ENCODE measurements at places on chromosomes 16 and 17.

- no peak for DNase-seq
- no peak overlapping the region for H3K4me3 ChIP-seq
- no peaks in the 10 kb centered on the region for H3K36me3 ChIP-seq
- no peaks in the 10 kb centered on the region for H3K27me3 ChIP-seq
- H3K4me1 ChIP-seq: no peaks in the 10 kb centered on the region
These were observed 18.5 kb upstream of the CPD start for GRCh38 chr17:30360086-30360808.

DNA sequence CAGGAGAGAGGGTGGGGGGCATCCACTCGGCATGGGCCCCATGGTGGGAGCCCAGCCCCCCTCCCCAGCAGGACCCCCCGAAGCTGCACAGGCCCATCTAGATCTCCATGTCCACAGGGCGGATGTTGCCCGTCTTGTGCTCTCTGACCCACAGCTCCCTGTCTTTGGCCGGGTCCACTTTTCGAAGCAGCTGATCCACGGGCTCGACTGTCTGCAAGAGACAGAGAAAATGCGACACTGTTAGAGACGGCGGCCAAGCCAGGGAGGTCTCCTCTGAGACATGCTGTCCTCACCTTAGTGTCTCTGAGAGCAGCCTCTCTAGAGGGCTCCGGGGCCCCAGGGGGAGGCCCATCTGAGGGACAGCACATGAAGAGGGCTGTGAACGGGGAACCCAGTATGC lies 12.1 kb upstream of the RCVRN start:
- H3K4me1 ChIP-seq: no peaks in the 10 kb centered on the region
- no peak overlapping the region for H3K27ac ChIP-seq
- H3K4me3 ChIP-seq: no peak overlapping the region
- no peaks in the 10 kb centered on the region for H3K27me3 ChIP-seq
- H3K36me3 ChIP-seq: no peaks in the 10 kb centered on the region

DNA sequence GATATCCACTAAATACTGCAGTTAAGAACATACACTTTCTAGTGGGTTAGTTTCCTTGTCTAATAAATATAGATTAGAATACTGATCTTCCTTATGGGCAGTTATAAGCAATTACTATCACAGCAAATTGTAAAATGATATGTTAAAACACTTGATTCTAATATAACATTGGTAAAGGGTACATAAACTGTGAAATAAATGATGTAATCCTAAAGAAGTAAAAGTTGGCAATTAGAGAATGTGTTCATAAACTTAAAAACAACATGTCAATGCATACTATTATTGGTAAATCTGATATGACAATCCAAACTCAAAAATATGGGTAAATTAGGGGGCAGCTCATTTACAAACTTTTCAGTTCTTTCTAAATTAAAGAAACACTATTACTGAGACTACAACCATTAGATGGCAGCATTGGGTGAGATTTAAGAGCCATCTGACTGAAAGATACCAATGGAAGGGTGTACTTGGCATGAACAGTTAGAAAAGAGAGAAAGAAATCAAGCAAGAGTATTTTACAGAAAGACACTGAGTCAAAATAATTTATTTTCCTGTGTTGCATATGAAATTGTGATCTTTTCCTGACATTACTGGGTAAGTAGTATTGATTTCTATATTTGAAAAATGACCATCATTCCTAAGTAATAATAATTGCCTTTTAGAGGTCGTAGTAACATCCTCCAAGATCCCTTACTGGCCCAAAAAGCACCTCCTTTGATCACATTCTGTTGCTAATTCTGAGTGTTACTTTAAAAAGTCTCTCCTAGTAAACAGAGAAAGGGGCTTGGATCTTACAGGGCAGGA lies 119.6 kb downstream of the SPAG9 start:
- H3K4me3 ChIP-seq: no peak overlapping the region
- H3K27ac ChIP-seq: no peak overlapping the region
- peaks cover 30% of the 10 kb centered on the region for H3K36me3 ChIP-seq
- no peak for DNase-seq

DNA sequence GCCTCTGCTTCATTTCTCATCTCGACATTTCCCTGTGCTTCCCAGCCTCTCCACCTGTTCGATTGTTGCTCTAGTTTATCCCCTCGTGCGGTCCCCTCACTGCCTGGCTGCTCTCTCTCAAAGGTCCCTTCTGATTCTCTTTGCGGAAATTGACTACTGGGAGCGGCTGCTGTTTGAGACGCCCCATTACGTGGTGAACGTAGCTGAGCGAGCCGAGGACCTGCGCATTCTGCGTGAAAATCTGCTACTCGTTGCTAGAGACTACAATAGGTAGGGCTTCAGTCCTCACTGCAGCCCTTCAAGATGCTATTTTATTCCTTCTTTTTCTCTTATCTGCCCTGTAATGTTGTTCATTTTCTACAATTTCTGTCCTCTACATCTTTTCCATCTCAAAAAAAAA lies 39.4 kb downstream of the DNAH2 start:
- no peak overlapping the region for H3K27ac ChIP-seq
- no peak for DNase-seq
- no peaks in the 10 kb centered on the region for H3K4me1 ChIP-seq
- no peak overlapping the region for H3K4me3 ChIP-seq

DNA sequence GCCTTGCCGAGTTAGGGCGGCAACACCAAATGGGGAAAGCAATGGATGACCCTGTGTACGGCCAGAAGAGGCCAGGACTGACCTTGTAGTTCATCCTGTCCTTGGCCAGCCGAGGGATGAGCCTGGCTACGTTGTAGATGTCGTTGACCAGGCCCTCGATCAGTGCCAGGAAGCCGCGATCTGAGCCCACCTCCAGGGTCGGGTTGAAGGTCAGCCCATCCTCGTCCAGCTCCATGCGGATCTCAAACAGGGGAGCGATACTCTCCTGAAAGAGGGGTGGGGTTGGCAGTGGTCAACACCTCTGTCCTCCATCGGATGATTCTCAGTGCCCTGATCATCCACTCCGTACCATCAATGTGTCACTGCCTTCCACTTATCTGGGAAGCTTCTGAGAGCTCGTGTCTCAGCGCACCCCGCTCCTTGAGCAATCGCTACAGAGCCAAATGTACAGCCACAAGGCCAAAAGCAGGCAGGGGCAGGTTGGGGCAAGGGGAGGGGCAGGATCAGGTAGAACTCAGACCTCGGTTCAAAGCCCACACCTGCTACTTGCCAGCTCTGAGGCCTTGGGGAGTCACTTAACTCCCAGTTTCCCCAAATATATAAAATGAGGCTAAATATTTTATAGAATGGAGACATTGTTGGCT lies 39.9 kb downstream of the DNAH17 start:
- H3K27ac ChIP-seq: no peak overlapping the region
- no peak for DNase-seq
- no peaks in the 10 kb centered on the region for H3K36me3 ChIP-seq

GRCh38 chr17:28392491-28392890 lies 13.5 kb downstream of the SLC46A1 start:
- H3K36me3 ChIP-seq: peaks cover 52% of the 10 kb centered on the region
- no peak overlapping the region for H3K27ac ChIP-seq
- H3K4me3 ChIP-seq: no peak overlapping the region
- no peaks in the 10 kb centered on the region for H3K27me3 ChIP-seq
- no peak for DNase-seq

- peaks cover 43% of the 10 kb centered on the region for H3K36me3 ChIP-seq
- H3K4me1 ChIP-seq: no peaks in the 10 kb centered on the region
- H3K27ac ChIP-seq: no peak overlapping the region
- no peak for DNase-seq
These were observed 15.8 kb downstream of the HEATR3 start for GRCh38 chr16:50081428-50082018.

- DNase-seq: no peak
- H3K4me1 ChIP-seq: peaks cover 14% of the 10 kb centered on the region
- H3K4me3 ChIP-seq: no peak overlapping the region
- H3K27ac ChIP-seq: no peak overlapping the region
- H3K36me3 ChIP-seq: peaks cover 3% of the 10 kb centered on the region
These were observed 55.6 kb downstream of the BAIAP2 start for GRCh38 chr17:81090361-81091136.

GRCh38 chr16:84498859-84499620 lies 5.4 kb downstream of the MEAK7 start:
- H3K27me3 ChIP-seq: no peaks in the 10 kb centered on the region
- no peak overlapping the region for H3K4me3 ChIP-seq

- peak overlapping the region; percentile 79 for H3K27ac ChIP-seq
- no peaks in the 10 kb centered on the region for H3K27me3 ChIP-seq
- no peak for DNase-seq
- H3K4me1 ChIP-seq: peaks cover 22% of the 10 kb centered on the region
- peaks cover 23% of the 10 kb centered on the region for H3K36me3 ChIP-seq
- peak overlapping the region; percentile 95 for H3K4me3 ChIP-seq
These were observed 560 bp downstream of the TELO2 start for GRCh38 chr16:1493746-1494094.
